Lower leg skin (tissue), 4 donors: ENCODE measurements at places on chromosomes 2 and 18.
A peak's percentile ranks its signal among the peaks of the same experiment; 100 is the strongest.

DNA sequence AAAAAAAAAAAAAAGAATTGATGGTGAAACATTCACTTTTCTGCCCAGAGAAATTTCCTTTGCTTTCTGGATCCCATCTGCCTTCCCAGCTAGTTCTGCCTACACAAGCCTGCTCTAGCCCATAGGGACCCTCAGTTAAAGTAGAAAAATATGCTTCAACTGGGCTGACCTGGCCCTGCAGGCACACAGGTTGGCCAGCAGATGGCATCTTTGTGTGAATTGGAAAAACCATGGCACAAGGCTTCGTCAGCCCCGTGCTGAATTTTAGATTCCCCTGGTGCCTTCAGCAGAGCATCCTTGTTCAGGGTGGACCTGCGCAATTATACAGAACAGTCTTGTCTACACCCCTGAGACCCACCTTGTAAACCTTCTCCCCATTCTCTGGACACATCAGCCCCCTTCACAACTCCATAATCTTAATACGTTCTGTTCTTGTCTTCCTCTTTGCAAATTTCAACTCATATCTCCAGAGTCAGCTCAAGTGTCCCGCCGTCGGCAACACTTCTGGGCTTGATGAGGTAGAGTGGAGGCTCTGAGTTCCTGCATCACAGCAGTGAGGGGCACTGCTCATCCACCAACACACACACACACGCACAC lies 114.5 kb downstream of the INSIG2 start:
- no peak for DNase-seq

DNA sequence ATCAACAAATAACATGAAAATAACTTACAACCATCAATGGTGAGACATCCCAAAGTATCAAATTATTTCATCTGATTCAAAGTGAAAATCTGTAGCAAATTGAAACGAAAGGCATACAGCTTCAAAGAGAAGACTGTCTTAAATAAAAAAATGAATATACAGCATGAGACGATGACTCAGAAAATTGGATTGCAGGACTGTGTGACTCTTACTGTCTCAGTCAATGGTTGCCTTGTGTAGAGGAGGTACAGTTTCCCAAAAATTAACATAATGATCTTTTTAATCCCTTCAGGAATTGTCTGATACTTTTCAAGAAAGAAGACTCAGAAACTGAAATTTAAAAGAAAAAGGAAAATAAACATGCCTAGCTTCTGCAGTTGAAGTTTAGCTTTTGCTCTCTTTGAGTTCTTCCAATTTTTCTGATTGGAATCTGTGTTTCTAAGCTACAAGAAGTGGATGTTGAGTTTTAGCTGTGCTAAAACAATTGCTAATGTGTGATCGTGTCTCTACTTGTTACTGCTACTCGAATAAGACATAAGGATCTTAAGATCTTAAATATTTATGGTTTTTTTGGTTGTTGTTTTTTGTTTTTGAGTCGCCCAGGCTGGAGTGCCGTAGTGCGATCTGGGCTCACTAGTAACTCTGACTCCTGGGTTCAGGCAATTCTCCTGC lies 41.1 kb upstream of the EPB41L3 start:
- DNase-seq = no peak

- no peak for DNase-seq
Measured at GRCh38 chr18:45439851-45440645, 175.2 kb upstream of the SLC14A2 start.

GRCh38 chr2:7728388-7728787 lies 811.2 kb downstream of the RNF144A start:
- no peak for DNase-seq

- DNase-seq = no peak
Measured at GRCh38 chr2:202186641-202187202, 51.7 kb downstream of the SUMO1 start.

DNA sequence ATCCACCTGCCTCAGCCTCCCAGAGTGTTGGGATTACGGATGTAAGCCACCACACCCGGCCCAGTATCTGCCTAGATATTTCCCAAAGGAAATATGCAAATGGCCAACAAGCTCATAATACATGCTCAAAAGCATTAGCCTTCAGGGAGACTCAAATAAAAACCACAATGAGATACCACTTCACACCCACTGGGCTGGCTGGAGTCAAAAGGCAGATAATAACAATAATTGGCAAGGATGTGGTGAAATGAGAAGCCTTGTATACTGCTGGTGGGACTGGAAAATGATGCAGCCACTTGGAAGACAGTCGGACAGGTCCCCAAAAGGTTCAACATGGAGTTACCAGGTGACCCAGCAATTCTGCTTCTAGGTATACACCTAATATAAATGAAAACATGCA lies 20.5 kb upstream of the ZNF516 start:
- no peak for DNase-seq

- DNase-seq = peak; percentile 70
Measured at GRCh38 chr2:238912228-238912915, 64.5 kb downstream of the TWIST2 start.

- no peak for DNase-seq
Measured at GRCh38 chr2:182870227-182870626, 3.8 kb upstream of the FRZB start.

DNA sequence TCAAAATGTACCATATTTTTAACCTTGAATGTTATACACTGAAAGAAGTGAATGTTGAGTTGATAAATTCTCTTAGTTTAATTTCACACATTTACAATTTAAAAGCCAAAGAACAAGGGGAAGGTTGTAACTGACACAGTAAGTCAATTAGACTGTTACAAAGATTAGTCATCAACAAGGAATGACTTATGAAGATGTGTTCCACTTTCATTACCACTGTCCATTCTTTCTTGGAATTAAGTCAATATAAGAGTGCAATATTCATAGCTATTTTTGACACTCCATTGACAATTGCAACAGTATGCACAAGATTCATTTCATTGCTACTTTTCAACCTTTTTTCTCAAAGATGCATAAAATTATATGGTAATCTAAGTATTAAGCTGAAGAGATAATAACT lies 291.3 kb downstream of the RIT2 start:
- DNase-seq = no peak

GRCh38 chr18:23722646-23723045 lies 33.4 kb downstream of the LAMA3 start:
- DNase-seq = no peak

GRCh38 chr2:62199392-62200125 lies 3.6 kb downstream of the B3GNT2 start:
- no peak for DNase-seq

- no peak for DNase-seq
Measured at GRCh38 chr2:177897278-177897677, 175.3 kb downstream of the PDE11A start.

GRCh38 chr18:9792565-9793245 lies 84.6 kb downstream of the RAB31 start:
- DNase-seq = no peak

- DNase-seq = no peak
Measured at GRCh38 chr2:6773007-6773693, 92.6 kb downstream of the CMPK2 start.

DNA sequence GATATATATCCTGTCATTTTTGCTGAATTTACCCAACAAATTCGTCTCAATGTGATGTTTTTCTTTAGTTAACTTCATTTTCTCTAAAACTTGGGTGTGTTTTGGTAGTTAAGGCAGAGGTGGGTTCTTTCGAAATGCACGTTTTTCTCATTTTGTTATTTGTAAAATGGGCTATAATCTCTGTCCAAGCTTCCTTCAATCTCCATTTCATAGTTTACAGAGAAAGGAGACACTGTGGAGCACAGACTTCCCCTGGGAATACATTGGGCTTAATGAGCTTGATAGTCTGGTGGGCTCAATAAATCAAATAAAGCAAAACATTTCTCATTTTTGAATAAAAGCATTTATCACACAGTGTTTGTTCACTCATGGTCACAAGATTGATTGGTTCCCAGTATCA lies 145.1 kb downstream of the AGPS start:
- no peak for DNase-seq

- no peak for DNase-seq
Measured at GRCh38 chr2:95069465-95069864, 44.0 kb downstream of the MAL start.

GRCh38 chr2:226705133-226705886 lies 94.3 kb downstream of the IRS1 start:
- DNase-seq = no peak

GRCh38 chr18:7094427-7094826 lies 23.2 kb downstream of the LAMA1 start:
- DNase-seq = no peak

GRCh38 chr2:23524261-23524706 lies 139.3 kb downstream of the KLHL29 start:
- no peak for DNase-seq
